ENCODE measurements at places on chromosomes 13 and 19. TPM values are rescaled to one million over a fixed set of nuclear protein-coding genes. Genes with fewer than 3 reads are reported as not detected.

MYO16 gene
- 0.02 TPM for polyA plus RNA-seq

DNA sequence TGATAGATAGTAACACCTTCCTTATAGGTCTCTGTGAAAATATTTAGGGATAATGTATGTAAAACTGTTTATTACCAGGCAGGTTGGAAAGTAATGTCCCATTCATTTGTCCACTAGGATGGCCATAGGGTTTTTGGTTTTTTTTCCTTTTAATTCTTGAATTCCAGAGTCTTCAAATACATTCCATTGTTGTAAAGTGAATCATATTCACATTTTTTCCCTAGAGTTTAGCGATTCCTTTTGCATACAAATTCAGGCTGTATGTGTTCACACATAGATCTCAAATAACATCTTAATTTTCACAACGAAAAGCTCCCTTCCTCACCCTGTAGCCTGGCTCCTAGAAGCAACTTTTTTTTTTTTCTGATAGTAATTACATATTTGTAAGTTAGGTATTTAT is 1.8 kb upstream of the ZNF557 start:
- DNase-seq: no peak

C19orf67 gene
- polyA plus RNA-seq: not detected

DNA sequence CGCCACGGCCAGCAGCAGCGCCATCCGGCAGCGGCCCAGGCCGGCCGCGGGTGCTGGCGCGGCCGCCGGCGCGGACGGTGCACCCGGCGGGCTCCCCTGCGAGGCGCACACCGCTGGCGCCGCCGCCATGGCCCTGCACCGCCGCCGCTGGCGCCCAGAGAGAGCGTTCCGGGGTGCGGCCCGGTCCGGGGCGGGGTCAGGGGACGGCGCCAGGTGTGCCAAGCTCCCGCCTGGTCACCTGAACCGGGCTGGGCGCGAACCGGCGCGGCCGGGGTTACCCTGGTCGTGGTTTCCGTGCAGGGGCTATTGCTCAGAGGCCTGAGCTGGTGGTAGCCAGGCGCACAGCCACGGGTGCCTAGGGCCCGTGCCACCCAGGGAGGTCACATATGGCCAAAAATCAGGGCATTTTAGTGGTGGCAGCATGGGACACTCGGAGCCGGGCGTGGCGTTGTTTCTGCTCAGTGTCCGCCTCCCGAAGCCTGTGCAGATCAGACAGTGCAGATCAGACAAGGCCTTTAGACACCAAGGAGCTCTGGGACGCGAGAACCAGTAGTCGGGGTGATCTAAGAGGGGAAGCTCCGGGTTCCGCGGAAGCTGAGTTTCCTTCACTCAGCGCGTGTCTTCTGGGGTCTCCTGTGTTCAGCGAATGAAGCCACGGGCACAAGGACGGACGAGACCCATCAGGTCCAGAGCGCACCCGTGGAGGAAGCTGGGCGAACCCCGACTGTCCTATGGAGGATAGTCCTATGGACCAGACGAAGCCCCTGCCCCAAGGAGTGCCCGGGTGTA is at the start of gene TMEM238:
Gene TMEM238 (minus strand): TSS at position 162 of the 789 bp plus-strand sequence. CDS start 33 bp downstream, at position 129.
- DNase-seq: no peak

DNA sequence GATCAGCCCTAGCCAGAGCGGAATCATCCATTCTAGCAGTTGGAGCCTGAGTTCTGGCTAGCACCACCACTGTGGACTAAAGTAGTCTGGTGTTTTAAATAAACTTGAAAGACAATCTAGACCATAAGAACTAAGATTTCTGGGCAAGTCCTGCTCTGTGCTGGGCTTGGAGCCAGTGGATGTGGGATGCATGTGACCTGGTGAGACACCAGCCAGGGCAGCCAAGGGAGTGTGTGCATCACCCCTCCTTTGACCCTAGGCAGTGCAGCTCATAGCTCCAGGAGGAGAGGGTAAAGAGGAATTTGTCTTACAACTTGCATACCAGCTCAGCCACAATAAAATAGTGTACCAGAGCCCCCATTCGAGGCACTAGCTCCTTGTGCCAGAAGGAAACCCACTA is 21.0 kb downstream of the ITGBL1 start:
- DNase-seq: peak; percentile 63

- DNase-seq: no peak
These were observed 124.2 kb downstream of the ZIC5 start for GRCh38 chr13:99847318-99847750.

- no peak for DNase-seq
These were observed 6.9 kb downstream of the KCNC3 start for GRCh38 chr19:50322234-50322633.

GPR183 gene
- polyA plus RNA-seq: not detected

- no peak for DNase-seq
These were observed 8.3 kb downstream of the RPS19 start for GRCh38 chr19:41868120-41868988.

GRCh38 chr13:95677564-95678266 is 776 bp downstream of the DNAJC3 start:
- no peak for DNase-seq

DNA sequence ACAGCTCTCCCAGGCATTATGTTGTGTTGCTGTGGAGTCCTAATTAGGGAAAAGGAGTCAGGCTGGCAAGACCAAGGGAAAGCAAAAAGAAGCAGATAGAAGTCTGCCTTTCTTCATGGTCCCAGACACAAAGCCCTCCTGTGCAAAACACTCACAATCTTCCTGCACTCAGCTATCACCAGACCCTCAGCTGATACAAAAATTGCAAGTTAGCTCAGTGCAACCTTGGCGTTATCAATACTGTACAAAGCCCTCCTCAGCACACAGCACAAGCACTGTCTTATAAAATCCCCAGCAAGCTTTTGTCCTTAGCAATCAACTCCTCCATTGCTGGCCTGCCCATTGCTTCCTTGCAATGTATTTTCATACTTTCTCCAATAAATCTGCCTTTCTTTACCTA is 3.2 kb downstream of the OR7C2 start:
- DNase-seq: no peak

GRCh38 chr19:7263066-7263465 is 31.1 kb downstream of the INSR start:
- no peak for DNase-seq

GRCh38 chr19:48543121-48543710 is 8.8 kb upstream of the SULT2B1 start:
- DNase-seq: no peak

ZNF497 gene
- 0.06 TPM for polyA plus RNA-seq

Measured in AG04450 (cell line).